ENCODE measurements at places on chromosomes 1 and 21. TPM values are rescaled to one million over a fixed set of nuclear protein-coding genes. Genes with fewer than 3 reads are reported as not detected.

DNA sequence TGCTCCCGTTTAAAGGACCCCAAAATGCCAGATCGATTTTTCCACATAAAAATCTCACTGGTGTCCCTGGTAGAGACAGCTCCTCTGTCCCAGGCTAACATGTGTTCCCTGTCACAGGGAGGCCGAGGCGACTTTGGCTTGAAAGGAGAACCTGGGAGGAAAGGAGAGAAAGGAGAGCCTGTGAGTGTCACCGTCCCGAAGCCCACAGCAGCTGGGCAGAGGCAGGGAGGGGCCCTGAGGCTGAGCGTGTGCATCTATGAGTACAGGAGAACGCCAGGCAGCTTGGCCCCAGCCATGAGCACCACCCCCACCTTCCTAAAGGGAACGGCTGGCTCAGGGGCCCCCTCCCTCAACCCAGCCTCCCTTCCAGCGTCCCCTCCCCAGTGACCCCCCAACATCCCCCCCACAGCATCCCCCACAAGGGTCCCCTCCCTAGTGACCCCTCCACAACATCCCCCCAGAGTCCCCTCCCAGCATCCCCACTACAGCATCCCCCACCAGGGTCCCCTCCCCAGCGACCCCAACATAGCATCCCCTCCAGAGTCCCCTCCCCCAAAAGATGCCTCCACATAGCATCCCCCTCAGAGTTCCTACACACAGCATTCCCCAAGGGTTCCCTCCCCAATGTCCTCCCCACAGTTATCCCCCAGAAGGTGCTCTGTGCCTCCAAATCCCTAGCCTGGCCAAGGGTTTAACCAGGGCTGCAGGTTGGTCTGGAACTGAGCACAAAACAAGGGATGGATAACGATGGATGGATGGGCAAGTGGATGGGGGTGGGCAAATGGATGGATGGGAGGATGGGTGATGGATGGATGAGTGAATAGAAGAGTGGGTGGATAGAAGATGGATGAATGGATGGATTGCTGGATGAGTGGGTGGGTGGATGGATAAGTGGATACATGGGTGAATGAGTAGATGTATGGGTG lies 25.1 kb downstream of the COL6A2 start:
- no peak for DNase-seq

PTGER3 gene
- total RNA-seq = 10.3 TPM

OR2G6 gene
- not detected for total RNA-seq

SH2D1B gene
- total RNA-seq = 0.91 TPM

GRCh38 chr1:17805869-17806684 lies 50.9 kb downstream of the ACTL8 start:
- DNase-seq = no peak

GPR137B gene
- 10.5 TPM for total RNA-seq

DNA sequence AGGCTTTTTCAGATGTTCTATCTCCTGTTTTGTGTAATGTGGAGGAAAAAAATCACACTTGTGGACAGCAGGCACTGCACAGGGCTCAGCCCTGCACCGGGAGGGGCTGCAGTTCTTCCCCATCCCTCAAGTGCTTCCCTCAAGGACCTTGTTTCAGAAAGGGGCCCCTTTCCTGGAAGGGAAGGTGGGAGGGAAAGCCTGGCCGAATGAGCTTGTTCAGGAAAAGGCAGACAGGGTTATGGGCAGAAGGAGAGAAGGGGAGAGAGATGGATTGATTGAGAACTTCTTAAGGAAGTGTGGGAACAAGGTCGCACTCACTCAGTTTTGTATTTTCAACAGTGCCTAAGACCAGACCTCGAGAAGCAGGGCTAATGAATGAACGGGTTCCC lies 41.2 kb downstream of the OLFML2B start:
- DNase-seq = no peak

FCRL1 gene
- not detected for total RNA-seq

GRCh38 chr1:167499664-167500101 lies 18.6 kb downstream of the CD247 start:
- DNase-seq = no peak

EFCAB14 gene
- total RNA-seq = 68.7 TPM
